HTR-8/SVneo (cell line): ENCODE measurements at places on chromosomes 1 and 21.
A peak's percentile ranks its signal among the peaks of the same experiment; 100 is the strongest.

- DNase-seq = no peak
Measured at GRCh38 chr1:98981917-98982513, 22.6 kb downstream of the PLPPR5 start.

DNA sequence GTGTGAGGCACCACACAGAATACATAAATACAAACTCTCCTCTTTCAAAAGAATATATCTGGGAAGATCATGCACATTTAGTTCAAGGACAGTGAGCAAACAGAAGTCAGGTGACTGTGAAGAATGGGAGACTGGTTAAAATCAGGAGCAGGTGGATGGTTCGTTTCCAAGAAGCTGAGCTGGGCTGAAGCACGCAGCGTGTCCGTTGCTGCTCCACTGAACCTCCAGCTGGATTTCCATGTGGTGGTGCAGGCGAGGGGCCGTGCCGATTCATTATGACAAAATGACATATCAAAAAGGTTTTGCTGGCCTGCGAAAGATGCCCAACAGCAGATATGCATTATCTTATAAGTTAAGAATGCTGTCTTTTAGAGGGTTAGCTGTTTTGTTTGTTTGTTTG lies 66.0 kb downstream of the OLIG1 start:
- DNase-seq = no peak

DNA sequence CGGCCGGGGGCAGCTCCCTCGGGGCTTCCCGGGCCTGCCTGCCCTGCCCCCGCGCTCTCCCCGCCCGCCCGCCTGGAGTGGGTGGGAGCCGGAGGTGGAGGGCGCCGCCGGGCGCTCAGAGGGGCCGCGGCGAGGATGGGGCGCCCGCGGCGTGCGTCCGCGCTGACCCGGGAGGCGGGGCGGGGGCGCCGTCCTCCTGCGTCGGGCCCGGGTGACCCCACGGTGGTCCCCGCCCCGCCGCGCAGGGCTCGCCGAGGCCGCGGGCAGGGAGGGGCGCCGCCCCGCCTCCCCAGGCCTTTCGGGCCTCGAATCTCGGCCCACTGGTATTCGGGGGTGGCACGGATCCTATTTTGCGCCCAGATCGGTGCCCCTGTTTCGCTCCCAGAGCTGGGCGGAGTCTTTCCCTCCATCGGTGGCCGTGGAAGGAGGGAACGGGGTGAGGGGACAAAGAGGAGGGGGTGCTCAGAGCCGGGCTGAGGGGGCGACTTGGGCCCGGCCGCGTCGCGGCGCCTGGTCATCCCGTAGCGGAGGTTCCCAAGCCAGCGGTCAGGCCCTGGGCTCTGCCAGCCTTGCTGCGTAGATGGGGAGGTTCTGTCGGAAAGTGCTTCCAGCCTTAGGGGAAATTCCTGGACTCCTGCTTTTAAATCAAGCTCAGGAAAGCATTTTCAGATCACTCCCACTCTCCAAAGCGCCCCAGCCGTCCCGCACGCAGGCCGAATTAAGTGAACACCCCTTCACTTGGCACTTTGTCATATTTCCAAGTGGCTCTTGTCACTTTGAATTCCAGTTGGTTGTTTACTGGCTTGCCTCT lies 545 bp downstream of the PATJ start:
- peak; percentile 44 for DNase-seq

DNA sequence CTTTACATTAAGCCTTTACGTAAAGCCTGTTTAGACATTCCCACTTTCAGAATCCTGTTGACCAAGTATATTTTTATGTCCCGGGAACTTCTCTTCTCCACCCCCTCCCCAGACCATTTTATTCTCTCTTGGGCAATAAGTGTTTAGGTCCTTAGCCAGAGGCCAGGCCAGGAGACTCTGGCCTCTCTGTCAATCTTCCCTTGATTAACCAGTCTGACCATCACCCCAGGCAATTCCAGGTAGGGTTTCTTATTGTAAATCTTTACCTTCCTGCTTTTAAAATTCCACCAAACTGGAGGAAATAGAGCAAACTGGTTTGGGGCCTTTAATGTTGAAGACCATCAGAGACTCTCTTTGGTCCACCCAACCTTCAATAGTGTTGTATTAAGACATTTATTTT lies 12.2 kb upstream of the IFI6 start:
- no peak for DNase-seq

DNA sequence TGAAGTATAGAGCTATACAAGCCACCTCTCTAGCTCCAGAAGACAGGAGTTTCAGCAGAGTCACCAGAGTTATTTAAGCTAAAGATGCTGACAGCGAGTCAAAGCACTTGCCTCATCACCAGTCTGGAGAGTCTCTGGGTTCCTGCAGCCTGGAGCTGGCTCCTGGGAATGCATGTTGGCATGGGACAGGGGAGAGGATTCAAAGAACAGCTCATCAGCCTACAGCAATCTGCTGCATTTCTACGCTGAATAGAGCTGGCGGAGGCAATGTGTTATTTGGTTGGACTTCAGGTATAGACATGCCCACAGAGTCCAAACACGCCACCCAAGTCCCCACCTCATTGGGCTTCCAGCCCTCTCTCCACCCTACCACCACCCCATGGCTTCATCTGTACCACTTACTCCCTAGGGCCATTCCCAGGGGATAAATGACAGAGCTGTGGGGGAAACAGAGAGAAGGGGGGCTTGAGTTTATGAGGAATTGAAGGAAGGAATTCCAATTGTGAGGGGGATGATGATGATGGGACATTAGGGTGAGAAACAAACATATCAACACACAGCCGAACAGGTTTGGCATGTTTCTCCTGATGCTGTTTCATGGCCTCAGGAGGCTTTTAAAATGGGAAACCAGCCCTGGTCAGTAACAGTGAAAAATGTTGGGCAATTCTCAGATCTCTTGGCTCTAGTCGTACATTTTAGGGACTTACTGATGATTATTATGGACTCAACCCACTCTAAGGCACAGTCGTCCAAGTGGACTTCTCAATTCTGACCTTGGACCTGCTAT lies 58.4 kb downstream of the PLEKHA6 start:
- no peak for DNase-seq

- no peak for DNase-seq
Measured at GRCh38 chr1:246698466-246699094, 25.6 kb upstream of the SCCPDH start.

GRCh38 chr1:235657747-235658526 lies 8.4 kb upstream of the GNG4 start:
- DNase-seq = no peak

DNA sequence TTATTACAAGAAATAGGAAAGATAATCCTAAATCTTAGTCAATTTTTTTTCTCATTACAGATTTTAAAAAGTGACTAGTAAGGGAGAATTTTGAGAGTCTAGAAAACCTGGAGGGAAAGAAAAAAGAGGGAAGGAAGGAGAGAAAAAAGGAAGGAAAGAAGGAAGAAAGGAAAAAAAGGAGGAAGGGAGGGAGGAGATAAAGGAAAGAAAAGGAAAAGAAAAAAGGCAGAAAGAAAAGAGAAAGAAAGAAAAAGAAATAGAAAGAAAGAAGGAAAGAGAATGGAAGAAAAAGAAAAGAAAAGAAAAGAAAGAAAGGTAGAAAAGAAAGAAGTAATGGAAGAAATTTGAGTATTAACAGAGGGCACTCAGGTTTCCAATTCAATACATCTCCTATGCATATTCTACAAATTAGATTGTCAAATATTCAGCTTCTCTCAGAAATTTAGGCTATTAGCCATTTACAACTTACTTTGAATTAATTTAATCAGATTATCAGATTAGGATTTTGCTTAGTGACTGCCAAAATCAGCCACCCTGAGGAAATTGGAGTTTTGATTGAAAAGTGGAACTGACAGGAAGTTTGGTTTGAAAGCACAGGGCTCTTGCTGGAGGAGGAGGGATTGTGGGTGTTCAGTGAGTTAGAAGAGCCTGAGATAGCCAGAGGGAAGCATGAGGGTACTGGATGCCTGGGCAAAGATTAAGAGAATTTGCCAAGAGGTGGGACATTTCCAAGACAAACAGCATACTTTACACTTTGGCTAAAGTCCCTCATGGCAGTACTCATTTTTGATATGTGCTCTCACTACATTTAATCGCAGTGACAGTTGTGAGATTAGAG lies 677.8 kb downstream of the USP25 start:
- no peak for DNase-seq

- DNase-seq = no peak
Measured at GRCh38 chr1:68145418-68146126, 86.8 kb downstream of the WLS start.

DNA sequence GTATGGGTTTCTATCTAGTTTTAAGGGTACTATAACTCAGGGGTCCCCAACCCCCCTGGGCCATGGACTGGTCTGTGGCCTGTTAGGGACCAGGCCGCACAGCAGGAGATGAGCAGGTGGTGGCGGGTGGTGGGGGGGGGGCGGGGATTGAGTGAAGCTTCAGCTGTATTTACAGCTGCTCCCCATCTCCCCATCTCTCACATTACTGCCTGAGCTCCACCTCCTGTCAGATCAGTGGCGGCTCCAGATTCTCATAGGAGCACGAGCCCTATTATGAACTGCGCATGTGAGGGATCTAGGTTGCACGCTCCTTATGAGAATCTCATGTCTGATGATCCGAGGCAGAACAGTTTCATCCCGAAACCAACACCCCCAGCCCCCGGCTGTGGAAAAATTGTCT lies 95.1 kb upstream of the SLC45A1 start:
- no peak for DNase-seq

DNA sequence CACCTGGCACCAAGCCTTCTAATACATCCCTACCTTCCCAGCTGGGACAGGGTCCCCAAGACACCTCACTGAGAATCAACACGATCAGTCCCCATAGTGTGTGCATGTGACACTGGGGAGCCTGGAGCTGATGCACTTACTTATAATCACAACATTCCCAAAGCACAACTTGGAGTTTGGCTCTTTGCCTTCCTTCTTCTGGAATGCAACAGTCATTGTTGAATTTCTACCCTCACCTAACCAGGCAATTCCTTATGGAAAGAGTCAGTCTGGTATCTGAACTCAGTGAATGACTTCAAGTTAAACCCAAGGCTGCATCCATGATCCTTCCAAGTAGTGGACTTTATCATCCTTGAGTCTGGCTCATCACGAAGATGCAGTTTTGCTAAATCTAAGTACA lies 86.1 kb downstream of the DSCAM start:
- no peak for DNase-seq

DNA sequence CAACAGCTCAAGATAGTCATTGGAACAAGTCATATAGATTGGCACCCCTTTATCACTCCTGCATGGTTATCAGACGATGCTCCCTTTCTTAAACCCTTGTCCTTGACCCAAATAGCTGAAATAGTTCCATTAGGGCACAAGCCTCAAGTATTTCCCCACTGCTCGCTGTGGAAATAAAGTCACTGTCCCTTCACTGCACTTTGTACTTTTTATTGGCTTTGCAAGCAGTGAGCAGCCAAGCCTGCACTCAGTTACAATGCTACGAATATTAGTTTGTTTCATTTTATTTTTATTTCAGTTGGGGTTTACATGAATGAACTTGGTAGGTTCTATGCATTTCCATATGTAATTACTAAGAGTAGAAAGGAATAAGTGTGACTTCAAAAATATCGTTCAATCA lies 1176.4 kb downstream of the BRINP3 start:
- DNase-seq = no peak
